Right lobe of liver (tissue), 6 donors: ENCODE measurements at places on chromosomes 4 and X. TPM values are rescaled to one million over a fixed set of nuclear protein-coding genes. Genes with fewer than 3 reads are reported as not detected.

DNA sequence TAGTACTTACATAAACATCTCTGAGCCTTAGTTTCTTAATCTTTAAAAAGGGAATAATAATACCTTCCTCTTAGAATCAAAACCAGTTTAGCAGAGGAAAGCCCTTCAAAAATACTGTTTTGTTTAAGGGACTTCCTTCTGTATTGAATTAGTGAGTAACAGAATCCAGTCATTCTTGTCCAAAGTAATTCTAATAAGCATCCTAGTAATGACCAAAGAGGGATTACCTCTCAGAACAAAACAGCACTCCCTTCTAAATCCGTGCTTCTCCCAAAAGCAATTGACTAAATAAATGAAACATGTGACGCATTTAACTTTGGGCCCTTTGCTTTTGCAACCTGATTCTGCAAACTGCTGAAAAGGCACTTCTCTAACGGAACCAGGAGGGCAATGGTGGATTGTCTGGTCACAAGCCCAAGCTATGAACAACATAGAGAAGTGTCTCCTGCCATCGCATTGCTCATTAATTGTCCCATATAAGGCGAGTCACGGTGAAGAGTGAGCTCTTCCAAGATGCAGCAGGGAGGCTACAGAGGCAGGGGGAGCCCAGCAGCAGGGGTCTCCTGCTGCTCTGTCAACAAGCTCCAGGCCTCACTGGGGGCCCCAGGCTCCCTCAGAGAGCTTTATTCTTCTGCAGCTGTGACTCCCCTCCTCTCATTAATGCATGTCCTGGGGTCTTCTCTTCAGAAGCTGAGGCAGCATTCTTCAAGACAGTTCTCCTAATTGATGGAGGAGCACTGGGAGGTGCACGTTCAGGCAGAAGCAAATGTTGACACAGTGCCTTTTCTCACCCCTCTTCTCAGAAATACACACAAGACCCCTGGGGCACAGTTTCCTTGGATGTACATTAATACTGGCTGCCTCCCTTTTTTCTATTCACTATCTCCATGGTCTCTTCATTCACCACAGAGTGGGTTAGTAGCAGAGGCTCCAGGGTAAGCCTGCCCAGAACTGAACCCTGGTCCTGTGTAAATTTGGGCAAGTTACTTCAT, 419.6 kb upstream of the RASGEF1B start:
- no peak for DNase-seq

- DNase-seq: no peak
Measured at GRCh38 chr4:182478475-182478874, 235.3 kb downstream of the TENM3 start.

DNA sequence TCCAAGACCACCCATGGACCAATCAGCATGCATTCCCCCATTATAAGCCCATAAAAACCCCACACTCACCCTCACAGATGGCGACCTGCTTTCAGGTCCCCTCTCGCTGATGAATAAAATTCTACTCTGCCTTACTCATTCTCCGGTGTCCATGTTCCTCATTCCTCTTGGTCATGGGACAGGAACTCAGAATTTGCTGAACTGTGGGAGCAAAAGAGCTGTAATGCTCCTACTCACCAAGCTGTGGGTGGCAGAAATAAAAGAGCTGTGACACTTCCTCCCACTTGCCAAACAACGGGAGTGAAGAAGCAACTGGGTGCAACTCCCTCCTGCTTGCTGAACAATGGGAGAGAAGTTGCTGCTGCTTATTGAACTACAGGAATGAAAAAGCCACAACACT, 168.5 kb upstream of the PCDH18 start:
- DNase-seq: no peak

DNA sequence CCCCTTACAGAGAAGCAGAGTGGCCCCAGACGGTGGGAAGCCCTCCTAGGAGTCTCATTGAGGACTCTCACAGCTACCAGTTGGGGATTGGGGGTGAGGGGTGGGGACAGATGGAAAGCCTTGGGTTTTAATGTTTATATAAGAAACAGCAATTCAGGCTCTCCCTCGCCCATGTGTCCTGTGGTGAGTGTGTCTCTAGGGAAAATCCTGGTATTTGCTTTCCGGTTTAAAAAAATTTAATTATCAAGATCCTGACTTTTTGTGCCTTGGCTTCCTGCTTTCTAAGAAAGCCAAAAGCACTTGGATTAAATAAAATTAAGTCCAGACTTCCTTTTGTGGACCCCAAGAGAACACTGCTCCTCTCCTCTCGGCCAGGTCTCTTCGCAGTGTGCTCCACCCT, 93.8 kb downstream of the SOWAHB start:
- no peak for DNase-seq

DNA sequence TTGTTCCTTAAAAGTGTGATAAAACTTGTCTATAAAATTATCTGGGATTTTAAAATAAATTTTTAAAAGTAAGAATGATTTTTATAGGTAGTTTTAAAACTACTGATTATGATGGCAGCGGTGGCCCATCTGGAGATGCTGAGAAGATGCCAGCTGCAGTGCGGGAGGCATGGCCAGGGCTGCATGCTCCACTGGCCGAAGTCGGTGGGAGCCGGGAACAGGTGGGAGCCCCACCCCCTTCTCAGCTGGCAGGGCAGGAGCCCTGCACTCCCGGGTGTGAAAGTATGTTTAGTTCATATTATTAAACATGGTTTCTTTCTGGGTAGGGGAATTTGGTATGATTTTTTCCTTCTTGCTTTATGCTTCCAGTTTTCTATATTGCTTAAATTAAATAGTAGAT, 63.8 kb downstream of the CORIN start:
- DNase-seq: no peak

- no peak for DNase-seq
Measured at GRCh38 chr4:145280541-145280940, 100.2 kb upstream of the OTUD4 start.

DNA sequence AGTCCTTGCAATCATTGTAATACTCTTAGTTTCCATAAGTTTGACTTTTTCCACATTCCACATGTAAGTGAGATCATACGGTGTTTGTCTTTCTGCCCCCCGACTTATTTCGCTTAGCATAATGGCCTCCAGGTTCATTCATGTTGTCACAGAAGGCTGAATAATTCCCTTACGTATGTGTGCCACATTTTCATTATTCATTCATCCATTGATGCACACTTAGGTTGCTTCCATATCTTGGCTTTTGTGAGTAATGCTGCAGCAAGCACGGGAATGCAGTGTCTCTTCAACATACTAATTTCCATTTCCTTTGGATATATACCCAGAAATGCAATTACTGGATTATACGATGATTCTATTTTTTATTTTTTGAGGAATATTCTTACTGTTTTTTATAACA, 22.0 kb upstream of the VEGFC start:
- no peak for DNase-seq

GRCh38 chrX:101057093-101057714, 5.3 kb upstream of the TRMT2B start:
- no peak for DNase-seq

DNA sequence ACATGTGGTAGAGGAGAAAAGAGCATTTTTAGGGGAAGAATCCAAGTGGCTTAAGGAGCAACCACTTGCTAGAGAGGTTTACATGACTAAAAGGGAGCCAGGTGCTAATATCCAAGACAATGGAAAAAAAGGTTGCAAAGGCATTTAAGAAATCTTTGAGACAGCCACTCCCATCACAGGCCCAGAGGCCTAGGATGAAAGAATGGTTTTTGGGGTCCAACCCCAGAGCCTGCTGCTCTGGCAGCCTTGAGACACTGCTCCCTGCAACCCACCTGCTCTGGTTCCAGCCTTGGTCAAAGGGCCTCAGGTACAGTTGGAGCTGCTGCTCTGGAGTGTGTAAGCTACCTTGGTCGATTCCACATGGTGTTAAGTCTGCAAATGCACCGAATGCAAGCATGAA, 84.1 kb upstream of the FREM3 start:
- DNase-seq: no peak

DNA sequence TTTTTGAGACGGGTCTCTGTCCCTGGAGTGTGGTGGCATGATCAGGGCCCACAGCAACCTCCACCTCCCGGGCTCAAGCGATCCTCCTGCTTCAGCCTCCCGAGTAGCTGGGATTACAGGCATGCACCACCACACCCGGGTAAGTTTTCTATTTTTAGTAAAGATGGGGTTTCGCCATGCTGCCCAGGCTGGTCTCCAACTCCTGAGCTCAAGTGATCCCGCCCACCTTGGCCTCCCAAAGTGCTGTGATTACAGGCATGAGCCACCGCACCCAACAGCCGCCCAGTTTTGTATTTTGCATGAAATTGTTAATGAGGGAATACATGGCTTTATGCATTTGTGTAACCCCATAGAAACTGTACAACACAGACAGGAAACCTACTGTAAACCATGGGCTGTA, 2.8 kb upstream of the ARHGAP4 start:
- no peak for DNase-seq

DNA sequence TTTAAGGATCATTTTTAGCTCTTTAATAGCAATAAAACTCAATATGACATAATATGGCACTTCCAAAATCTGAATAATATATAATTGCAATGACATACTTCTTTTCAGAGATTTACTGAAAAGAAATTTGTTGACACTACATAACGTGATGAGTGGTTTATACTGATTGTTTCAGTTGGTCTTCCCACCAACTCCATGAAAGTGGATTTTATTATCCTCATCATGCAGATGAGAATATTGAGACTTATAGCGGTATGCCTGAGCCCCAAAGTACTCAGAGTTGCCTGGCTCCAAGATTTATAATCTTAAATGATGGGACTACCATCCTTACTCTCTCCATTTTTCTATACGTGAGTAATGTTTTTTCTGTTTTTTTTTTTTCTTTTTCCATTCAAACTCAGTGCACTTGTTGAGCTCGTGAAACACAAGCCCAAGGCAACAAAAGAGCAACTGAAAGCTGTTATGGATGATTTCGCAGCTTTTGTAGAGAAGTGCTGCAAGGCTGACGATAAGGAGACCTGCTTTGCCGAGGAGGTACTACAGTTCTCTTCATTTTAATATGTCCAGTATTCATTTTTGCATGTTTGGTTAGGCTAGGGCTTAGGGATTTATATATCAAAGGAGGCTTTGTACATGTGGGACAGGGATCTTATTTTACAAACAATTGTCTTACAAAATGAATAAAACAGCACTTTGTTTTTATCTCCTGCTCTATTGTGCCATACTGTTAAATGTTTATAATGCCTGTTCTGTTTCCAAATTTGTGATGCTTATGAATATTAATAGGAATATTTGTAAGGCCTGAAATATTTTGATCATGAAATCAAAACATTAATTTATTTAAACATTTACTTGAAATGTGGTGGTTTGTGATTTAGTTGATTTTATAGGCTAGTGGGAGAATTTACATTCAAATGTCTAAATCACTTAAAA, 15.3 kb downstream of the ALB start:
- DNase-seq: no peak

GRCh38 chr4:93540562-93540961, 288.0 kb upstream of the ATOH1 start:
- no peak for DNase-seq

DNA sequence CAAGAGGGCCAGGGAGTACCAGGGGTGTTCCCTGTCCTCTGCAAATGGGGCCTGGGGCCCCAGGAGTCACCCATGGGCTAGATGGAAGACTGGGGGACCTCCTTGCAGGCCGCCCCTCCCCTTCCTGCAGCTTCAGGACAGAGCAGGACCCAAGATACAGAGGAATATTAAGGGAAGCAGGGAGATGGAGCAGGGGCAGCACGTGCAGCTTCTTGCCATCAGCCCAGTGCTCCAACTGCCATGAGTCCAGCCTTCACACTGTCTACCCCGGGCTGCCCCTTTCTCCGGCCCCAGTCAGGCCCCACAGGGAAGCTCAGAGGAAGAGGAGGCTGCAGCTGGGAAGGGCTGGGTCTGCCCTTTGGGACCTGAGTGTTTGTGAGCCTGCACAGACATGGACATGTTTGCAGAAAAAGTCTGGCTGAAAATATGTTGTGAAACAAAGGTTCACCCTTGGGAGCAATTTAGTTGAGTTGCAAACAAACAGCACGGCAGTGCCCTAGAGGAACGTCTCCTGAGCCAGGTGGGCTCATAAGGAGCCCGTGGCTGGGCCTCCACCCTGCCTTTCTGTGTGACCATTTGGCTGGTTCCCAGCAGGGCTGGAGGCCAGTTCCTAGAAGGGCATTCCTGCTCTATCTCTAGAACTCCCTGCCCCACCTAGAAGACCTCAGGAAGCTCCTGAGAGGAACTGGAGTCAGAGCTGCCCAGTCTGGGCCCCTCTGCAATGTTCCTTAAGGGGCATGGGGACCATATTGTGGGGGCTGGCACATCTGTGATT, 8.9 kb downstream of the FATE1 start:
- DNase-seq: no peak

DNA sequence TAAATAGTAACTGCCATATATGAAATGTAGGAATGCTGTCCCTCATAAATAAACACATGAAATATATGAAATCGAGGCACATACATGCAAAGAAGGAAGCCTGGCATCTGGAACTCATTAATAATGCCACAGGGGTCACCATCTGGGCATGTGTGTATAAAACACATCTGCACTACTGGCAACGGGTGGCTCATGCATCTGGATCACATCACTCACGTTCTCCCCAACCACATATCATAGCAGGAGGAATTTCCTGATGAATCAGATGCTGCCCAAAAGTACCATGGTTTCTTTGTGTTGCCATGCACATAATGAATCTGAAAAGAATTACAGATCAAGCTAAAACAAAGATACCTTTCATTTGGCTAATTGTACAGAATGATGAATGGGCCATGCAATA, 28.6 kb downstream of the RNF175 start:
- DNase-seq: no peak

- DNase-seq: no peak
Measured at GRCh38 chr4:186169945-186170802, 21.2 kb upstream of the CYP4V2 start.

DNA sequence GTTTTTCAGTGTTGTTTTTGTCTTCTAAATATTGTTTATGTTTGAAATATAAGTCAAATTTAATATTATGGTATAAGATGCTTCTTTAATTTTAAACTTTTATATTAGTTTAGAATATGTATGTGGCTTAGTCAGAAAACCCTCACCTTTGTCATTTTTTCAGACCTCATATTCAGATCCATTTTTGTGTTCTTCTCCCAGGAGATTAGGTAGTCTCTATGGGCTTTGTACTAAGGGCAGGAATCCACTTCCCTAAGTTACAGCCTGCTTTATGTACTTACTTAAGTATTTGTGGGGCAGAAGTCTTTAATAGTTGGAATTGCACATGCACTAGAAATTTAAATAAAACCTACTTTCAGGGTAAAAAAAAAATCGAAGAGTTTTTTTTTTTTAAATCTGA, 63.5 kb upstream of the TENM3 start:
- no peak for DNase-seq

DNA sequence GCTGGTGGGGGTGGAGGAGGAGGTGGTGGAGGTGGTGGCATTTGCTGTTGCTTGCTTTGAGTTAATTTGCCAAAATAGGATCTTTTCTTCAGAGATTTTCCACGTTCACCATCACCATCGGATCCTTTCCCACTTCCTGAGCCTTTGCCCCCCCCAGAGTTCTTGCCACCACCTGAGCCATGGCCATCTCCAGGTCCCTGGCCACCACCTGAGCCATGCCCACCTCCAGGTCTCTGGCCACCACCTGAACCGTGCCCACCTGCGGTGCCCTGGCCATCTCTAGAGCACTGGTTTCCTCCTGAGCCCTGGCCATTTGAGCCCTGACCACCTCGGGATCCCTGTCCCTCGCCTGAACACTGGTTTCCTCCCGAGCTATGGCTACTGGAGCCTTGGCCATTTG, 1.9 kb downstream of the IRS4 start:
- DNase-seq: no peak

GATB gene
- total RNA-seq: 31.5 TPM

GASK1B gene
- total RNA-seq: 4.4 TPM

AADAT gene
- 17.9 TPM for total RNA-seq

FGF2 gene
- 0.88 TPM for total RNA-seq

MAOB gene
- 70.0 TPM for total RNA-seq

GAGE2A gene
- total RNA-seq: not detected

FAM156B gene
- 7.0 TPM for total RNA-seq

VSIG4 gene
- 31.7 TPM for total RNA-seq

SYTL5 gene
- total RNA-seq: 2.2 TPM
